ENCODE measurements at places on chromosomes 5 and 9. TPM values are rescaled to one million over a fixed set of nuclear protein-coding genes. Genes with fewer than 3 reads are reported as not detected.

DNA sequence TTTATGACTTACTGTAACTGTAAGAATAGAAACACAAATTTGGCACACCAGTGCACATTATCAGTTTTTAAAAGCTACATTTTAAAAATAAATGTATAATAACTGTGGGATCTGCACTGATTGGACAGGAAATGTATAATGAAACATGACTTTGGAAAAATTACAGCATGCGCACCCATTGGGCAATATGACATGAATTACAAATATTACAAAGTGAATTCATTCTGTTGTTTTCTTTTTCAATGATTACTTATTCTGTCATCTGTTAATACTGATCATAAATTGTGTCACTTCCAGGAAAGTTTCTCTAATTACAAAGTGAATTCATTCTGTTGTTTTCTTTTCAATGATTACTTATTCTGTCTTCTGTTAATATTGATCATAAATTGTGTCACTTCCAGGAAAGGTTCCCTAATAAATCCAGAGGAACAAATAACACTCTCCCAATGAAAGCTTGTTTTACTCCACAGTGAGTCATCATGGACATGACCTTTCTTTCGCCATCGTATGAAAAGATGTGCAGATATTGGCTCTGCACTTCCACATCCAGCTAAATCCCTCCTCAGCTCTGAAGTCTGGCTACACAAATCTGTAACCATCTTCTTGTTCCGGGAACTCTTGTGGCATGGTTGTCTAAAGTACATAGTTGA is 297.0 kb upstream of the HAPLN1 start:
- DNase-seq = peak; percentile 40

GRCh38 chr5:84393969-84394368 is 9.3 kb upstream of the EDIL3 start:
- DNase-seq = peak; percentile 88

GRCh38 chr9:124270504-124271335 is 13.0 kb downstream of the NEK6 start:
- no peak for DNase-seq

DNA sequence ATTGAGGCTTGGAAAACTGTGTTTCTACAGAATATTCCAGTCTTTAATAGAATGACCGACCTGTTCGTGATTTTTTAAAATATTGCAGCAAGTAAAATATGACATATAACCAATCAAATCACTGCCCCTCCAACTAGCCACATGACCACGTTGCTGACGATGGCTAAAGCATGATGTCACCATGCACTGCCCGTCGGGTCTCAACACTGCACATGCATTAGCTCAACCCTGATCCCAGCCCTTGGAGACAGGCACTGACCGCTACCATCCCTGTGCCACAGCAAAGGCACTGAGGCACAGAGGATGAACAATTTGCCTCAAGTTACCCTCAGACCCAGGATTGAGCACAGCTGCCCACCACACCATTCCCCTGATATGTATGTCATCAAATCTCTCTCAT is 13.5 kb downstream of the DDX31 start:
- DNase-seq = no peak

GRCh38 chr5:61678966-61679365 is 346.9 kb downstream of the ZSWIM6 start:
- no peak for DNase-seq

HABP4 gene
- total RNA-seq = 10.3 TPM

LCN1 gene
- not detected for total RNA-seq

MAMDC2 gene
- 5.6 TPM for total RNA-seq

All from IMR-90 (cell line).